ENCODE measurements at places on chromosomes 2 and 18. TPM values are rescaled to one million over a fixed set of nuclear protein-coding genes. Genes with fewer than 3 reads are reported as not detected.

The CIB4 gene
- total RNA-seq, result not detected

The VIL1 gene
- not detected for total RNA-seq

- no peak for DNase-seq
Observed at GRCh38 chr18:14098428-14098827, 33.8 kb downstream of the ZNF519 start.

DNA sequence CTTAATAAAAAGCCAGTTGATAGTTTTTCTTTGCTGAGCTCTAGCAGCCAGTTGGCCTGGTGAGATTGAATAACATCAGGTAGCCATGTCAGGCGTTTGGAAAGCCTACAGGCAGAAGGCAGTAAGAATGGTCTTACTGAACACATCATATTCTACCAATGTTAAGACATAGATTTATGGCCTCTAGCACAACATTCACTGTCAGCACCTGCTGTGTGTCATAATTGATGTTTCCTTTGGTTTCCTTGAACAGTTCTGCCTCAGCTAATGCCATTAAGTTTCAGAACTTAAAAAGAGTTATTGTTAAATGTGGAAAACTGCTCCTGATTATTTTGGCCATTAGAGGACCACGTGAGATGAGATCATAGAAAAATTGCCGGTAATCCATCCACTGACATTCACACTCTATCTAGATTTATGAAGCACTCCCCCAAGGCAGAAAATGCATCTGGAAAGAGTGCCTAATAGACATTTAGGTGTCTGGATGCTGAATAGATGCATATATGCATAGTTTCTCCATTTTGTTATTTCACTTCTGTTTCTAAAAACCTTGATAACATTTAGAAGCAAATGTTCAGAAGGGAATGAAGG, 434.7 kb downstream of the PTPRM start:
- DNase-seq, result peak; percentile 23

GRCh38 chr2:40421631-40422297, 30.1 kb downstream of the SLC8A1 start:
- peak; percentile 54 for DNase-seq

DNA sequence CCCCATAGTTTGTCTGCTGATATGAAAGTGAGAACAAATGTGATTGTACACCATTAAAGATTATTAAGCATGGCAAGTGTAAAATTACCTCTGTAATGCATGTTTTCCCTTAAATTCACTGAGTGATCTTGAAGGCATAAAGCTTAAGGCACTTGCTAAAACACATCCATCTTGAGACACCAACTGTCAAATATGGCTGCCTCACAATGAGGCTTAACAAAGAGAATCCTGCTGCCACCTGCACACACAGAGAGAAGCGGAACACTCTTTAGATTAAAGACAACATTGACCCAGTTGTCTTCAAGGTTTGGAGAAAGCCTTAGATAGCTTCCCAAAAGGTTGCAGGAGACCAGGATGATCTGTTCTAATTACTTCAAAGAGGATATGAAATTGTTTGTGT, 803.6 kb upstream of the GYPC start:
- DNase-seq, result no peak

DNA sequence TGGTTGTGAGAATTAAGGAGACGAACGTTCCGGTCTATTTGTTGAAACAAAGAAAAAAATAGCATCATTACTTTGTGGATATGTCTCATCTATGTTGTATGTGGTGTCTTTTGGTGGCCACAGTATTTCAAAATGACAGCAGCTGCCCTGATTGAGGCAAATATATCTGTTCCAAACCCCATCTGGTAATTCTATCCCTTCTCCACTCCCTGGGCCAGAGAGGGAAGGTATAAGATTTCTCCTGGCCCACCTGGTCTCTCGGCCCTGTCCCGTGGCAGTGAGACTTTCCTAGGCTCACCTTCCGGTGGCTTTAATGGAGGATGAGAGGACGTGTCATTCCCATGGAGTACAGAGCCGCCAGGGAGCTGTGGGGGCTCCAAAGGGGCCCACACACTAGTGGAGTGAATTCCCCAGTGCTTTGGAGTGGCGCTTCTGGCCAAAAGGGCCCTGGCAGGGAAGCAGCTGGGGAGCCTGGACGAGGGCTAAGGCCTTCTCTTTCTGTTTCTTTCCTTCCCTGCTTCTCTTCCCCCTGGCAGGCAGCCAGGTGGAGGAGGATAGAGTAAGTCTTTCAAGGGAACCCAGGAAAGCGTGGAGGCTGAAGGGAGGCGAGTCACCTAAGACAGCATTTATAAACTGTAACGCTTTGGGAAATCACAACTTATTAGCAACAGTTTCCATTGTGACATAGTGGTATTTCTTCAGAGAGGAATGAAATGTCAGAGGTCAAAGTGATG, 5.6 kb downstream of the FOSL2 start:
- DNase-seq, result peak; percentile 73

- DNase-seq, result peak; percentile 81
Observed at GRCh38 chr2:190746971-190747761, 98.3 kb downstream of the NAB1 start.

DNA sequence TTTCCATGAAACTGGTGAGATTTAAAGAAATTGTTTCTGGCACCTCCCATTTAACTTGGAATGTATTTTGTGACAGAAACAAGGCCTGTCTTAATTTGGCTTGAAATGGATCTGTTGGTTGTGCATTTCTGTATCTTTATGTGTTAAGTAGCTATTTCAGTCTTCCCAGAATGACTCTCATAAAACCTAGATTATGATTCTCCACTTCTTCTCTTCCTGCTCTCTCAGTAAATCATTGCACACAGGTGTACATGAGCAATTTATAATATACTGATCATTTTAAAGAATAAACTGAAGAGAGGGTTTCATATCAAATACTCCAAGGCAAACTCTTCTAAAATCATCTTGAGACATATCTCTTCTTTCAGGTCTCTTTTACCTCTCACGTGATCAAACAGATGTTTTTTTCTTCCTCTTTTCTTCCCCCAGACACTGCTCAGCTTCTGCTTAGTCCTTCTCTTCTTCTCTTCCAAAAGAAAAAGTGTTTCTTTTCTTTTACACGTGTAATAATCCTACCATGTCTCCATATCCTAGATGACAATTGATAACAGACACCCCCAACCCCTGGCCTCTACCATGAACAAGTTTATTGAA, 112.0 kb downstream of the PPP1R1C start:
- DNase-seq, result no peak

GRCh38 chr2:37357530-37357929, 13.1 kb downstream of the QPCT start:
- no peak for DNase-seq

- DNase-seq, result peak; percentile 65
Observed at GRCh38 chr2:68918497-68918896, 34.2 kb downstream of the GKN2 start.

- peak; percentile 84 for DNase-seq
Observed at GRCh38 chr2:69138247-69138772, 125.3 kb downstream of the ANTXR1 start.

- no peak for DNase-seq
Observed at GRCh38 chr2:85235281-85235680, 92.5 kb downstream of the TGOLN2 start.

DNA sequence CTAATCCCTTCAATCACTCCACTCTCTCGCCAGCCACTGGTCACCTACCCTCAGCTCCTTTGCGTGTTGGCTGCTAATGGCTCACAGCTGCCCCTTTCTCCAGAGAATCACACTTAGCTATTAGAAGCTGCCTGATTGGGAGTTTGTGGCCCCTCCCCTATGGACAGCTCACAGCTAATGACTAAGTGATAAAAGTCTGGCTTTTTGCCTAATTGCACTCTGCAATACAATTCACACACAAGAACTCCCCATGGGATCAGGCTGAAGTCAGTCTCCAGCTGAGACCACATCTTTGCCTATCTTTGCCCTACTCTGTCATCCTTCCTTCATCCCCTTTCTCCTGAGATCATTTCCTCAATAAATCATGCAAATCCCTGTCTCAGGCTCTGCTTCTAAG, 701.9 kb upstream of the RAB6C start:
- DNase-seq, result no peak

- no peak for DNase-seq
Observed at GRCh38 chr18:11775436-11776174, 75.6 kb upstream of the CHMP1B start.

GRCh38 chr2:15736396-15737180, 144.9 kb downstream of the DDX1 start:
- no peak for DNase-seq

DNA sequence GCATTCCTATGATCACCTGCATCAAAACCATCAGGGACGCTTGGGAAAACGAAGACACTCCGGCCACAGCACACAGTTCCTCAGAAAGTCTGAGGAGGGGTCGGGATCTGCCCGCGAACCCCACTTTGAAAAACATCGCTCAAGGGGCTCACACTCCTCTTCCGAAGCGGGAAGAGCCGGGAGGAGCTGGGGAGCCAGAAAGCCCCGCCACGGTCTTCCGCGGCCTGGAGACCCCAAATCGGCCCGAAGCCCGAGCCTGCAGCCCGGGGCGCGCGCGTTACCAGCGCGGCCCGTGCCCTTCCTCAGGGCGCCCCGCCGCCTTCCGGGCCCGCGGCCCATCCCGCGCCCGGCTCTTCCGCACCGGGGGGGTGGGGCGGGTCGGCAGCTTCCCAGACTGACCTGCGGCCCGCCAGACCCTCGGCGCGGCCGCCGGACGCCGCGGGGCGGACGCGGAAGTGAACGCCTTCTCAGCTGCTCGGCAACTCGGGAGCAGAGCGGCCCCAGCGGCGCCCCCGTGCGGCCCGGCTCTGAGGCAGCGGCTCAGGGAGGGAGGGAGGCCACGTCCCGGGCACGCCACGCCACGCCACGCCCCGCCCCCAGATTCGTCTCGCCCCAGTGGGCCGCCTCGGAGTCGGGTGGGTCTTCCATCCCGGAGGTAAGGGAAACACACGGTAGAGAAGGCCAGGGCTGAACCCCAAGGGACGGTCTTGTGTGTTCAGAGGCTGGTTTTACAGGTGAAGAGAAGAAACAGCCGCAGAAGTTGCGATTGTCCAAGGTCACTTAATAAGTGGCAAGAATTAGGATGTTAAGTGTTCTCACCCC, at the start of gene KCTD18:
TSS of gene KCTD18 (minus strand) at position 457 of the 822 bp plus-strand sequence. CDS start 3,052 bp downstream, outside the sequence.
- DNase-seq, result peak; percentile 77

DNA sequence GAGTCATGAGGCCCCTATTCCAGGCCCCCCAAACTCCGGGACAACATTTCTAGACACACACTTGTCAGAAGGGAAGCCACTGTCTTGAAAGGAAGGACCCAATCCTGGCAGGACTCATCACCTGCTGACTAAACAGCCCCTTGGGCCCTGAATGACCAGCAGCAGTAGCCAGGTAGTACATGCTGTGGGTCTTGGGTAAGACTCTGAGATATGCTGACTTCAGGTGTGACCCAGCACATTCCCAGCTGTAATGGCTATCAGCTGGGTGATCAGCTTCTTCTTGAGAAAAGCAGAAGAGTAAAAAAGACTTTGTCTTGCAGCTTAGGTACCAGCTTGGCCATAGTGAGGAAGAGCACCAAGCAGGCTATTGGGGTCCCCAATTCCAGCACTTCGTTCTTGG, 35.6 kb downstream of the CLHC1 start:
- DNase-seq, result no peak

DNA sequence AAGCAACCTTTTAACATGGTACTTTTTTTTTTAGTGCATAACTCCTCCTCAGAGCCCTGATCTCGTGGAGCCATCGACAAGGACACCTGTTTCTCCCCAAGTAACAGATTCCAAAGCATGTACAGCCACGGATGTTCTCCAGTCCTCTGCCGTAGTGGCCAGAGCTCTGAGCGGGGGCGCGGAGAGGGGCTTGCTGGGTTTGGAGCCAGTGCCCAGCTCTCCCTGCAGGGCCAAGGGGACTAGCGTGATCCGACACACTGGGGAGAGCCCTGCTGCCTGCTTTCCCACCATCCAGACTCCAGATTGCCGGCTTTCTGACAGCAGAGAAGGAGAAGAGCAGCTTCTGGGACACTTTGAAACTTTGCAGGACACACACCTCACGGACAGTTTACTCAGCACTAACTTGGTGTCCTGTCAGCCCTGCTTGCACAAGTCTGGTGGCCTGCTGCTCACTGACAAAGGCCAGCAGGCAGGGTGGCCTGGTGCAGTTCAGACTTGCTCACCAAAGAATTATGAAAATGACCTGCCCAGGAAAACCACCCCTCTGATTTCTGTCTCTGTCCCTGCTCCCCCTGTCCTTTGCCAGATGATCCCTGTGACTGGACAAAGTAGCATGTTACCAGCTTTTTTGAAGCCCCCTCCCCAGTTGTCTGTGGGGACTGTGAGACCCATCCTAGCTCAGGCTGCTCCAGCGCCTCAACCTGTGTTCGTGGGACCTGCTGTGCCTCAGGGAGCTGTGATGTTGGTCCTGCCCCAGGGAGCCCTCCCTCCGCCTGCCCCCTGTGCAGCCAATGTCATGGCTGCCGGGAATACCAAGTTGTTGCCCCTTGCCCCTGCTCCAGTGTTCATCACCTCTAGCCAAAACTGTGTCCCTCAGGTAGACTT, 4.5 kb downstream of the KLF11 start:
- DNase-seq, result no peak

DNA sequence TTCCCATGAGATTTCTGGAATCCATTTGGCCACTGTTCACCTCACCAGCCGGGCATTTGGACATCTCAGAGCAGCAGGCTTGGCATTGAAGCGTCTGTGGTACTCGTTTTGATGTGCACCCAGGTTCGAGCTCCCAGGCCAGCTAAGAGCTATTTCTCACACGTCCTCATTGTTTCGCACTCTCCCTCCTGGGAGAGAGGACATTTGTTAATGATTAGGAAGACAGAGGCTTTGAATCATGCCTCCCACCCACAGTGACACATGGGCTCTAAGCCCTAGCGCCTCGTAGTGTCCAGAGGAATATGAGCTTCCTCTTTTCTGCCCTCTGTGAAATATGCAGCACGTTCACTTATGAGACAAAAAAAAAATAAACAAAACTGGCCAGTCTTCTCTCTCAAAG, 361.8 kb downstream of the RND3 start:
- peak; percentile 70 for DNase-seq

GRCh38 chr2:71878626-71879508, 268.8 kb downstream of the CYP26B1 start:
- DNase-seq, result no peak

DNA sequence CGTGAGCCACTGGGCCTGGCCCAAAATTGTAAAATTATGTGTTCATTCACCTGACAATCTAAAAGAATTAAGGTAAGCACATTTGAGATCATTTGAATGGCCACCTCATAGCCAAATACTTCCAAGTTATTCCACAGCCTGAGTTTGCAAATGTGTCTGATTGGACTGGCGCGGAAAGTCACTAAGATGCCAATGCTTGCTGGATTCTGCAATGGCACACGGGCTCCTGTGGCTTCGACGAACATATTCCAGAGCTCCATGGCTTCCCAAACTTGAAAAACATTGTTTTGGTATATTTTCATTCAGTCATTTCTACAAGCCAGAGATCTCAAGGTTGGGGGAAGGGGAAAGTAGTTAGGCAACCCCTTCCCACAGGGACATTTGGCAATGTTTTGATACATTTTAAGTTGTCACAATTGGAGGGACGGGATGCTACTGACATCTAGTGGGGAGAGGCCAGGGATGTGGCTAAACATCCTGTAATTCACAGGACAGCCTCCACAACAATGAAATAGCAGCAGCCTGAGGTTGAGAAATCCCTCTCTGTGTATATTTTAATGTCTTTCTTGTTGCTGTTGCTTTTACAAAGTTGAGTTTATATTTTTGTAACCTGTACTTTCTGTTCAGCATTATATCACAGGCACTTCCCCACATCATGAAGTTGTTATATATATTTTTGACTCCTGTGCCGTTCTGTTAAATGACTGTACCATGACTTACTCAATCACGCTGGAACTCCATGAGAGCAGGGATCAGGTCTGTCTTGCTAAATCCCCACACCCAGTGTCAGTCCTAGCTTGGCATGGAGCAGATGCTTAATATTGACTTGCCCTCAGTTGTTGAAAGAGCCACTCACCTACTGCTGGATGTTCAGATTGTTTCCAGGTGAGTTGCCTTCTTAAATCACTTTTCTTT, 56.9 kb downstream of the COL4A4 start:
- DNase-seq, result peak; percentile 75

- no peak for DNase-seq
Observed at GRCh38 chr2:169676357-169676756, 17.8 kb downstream of the CFAP210 start.

All from fibroblast of the aortic adventitia (primary cell).